ENCODE measurements at places on chromosomes 7 and 10.

DNA sequence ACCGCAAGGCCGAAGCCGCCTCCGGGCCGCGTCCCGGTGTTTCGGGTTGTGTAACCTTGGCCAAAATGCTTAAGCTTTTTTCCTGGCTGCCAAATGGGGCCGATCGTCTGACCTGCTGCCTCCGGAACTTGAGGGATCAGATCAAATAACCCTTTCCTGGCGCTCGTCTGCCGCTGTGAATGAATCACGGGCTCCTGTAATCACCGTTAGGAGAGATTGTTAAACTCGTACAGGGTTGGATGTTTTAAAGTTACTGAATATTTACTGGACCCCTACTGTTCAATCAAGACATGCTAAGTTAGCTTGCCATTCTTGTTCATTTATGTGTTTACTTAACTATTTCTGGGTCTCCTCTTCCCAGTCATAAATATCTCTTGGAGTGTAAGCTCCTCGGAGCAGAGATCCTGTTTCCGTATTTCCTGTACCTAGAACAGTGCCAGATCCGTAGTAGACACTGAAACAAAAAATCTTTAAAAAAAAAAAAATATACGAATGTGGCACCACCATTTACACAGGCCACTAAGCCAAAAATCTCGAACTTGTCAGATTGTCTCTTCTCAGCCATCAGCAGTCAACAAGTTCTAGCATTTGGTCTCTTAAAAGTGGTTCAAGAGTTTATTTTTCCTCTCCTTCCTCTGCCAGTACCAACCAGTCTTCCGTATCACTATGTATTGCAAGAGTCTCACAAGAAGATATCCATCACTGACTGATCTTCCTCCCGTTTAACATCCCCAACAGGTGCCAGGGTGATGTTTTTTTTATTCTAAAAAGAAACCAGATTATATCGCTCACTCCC lies 650 bp upstream of the TM9SF3 start:
- DNase-seq, result no peak

GRCh38 chr7:128755075-128755818 lies 16.1 kb downstream of the CALU start:
- no peak for DNase-seq

DNA sequence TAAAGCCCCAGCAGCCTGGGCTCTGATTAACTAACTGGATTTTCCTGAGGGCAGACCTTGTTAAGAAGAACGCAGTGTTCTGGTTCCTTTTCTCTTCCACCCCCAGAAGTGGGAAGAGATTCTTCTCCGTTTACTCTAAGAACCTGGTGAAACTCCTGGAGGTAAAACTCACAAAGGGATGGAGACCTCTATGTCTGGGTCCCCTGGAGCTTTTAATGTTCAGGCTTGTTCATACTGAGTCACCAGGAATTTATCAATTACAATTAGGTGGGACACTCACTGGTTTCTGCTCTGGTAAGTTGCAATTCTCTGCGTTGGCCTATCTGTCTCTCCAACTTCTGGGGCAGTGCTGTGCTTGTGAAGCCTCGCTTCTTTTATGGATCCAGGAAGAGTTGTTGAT lies 73.3 kb upstream of the CACNB2 start:
- DNase-seq, result no peak

DNA sequence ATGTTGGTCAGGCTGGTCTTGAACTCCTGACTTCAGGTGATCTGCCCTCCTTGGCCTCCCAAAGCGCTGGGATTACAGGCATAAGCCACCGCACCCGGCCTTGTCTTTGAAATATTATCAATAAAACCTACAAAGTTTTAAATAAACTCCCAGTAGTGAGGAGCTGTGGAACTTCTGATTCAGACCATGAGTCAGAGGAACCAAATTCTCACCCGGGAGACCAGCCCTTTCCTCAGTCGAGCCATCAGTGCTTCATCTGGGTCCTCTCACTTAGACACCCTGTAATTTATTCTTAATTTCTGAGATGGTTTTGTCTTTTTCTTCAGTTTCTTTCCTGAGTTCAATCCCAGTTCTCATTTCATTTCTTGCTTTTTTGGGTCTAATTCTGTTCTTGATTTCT lies 68.6 kb downstream of the DYNC2I1 start:
- DNase-seq, result no peak

DNA sequence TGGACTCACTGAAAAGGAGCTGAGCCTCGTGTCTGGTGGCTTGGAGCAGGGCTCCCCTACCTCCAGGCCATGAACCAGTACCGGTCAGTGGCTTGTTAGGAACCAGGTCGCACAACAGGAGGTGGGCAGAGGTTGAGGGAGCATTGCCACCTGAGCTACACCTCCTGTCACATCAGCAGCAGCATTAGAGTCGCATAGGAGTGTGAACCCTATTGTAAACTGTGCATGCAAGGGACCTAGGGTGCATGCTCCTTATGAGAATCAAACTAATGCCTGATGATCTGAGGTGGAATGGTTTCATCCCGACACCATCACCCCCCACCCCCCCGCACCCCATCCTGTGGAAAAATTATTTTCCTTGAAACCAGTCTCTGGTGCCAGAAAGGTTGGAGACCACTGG lies 50.4 kb downstream of the TSPAN15 start:
- peak; percentile 4 for DNase-seq

GRCh38 chr7:69619635-69620034 lies 21.4 kb downstream of the AUTS2 start:
- DNase-seq, result no peak

- DNase-seq, result no peak
These were observed 27.6 kb upstream of the EMX2 start for GRCh38 chr10:117514971-117515370.
